ENCODE measurements at places on chromosomes 4 and X.

- peaks cover 1% of the 10 kb centered on the region for H3K4me1 ChIP-seq
- no peak overlapping the region for H3K27ac ChIP-seq
- H3K27me3 ChIP-seq: peaks cover 45% of the 10 kb centered on the region
- H3K4me3 ChIP-seq: peak overlapping the region; percentile 5
- H3K36me3 ChIP-seq: no peaks in the 10 kb centered on the region
- DNase-seq: no peak
These were observed 584 bp downstream of the GPC3 start for GRCh38 chrX:133984857-133985163.

DNA sequence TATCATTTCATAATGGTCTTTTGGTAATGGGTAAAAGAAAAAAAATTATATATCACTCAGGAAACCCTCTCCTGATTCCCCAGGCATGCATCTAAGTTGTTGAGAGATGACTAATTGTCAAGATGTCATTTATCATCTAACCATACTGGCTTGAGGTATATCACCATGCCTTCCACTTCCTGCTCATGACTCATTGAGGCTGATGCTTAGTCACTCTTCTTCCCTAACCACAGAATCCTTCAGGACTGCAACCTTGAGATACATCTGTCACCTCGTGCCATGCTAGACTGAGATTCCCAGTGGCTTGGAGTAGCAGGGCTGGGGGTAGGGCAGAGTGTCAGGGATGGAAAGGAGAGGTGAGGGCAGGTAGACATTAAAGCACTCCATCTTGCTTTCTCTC, 782.5 kb upstream of the INTU start:
- no peaks in the 10 kb centered on the region for H3K27me3 ChIP-seq
- DNase-seq: no peak
- no peak overlapping the region for H3K27ac ChIP-seq
- H3K4me3 ChIP-seq: no peak overlapping the region

- H3K36me3 ChIP-seq: no peaks in the 10 kb centered on the region
- H3K4me3 ChIP-seq: no peak overlapping the region
- no peak overlapping the region for H3K27ac ChIP-seq
These were observed 111.8 kb upstream of the FRMPD4 start for GRCh38 chrX:12026481-12026880.

DNA sequence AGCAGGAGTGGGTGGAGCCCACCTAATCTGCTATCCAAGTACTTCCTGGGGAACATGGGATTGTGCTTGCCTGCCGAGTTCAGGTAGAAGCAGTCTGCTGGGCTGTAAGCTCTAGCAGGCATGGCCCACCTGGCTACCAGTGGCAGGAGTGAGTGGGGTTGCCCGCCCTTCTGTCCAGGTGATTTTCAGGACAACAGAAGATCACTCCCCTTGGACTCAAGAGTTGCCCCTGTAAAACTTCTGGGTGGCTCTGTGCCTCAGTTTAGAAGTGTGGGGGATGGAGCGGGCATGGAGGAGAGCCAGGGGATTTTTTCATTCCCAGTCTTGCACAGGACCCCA, 43.5 kb downstream of the NDST3 start:
- no peaks in the 10 kb centered on the region for H3K36me3 ChIP-seq
- no peak overlapping the region for H3K27ac ChIP-seq
- H3K4me1 ChIP-seq: peaks cover 12% of the 10 kb centered on the region

- H3K4me1 ChIP-seq: no peaks in the 10 kb centered on the region
- no peak overlapping the region for H3K27ac ChIP-seq
- H3K4me3 ChIP-seq: no peak overlapping the region
- no peaks in the 10 kb centered on the region for H3K36me3 ChIP-seq
These were observed 15.4 kb downstream of the CCDC110 start for GRCh38 chr4:185456131-185456530.

- no peaks in the 10 kb centered on the region for H3K4me1 ChIP-seq
- H3K36me3 ChIP-seq: no peaks in the 10 kb centered on the region
- no peak for DNase-seq
- H3K4me3 ChIP-seq: no peak overlapping the region
- H3K27me3 ChIP-seq: peaks cover 6% of the 10 kb centered on the region
These were observed 121.6 kb upstream of the DCLK2 start for GRCh38 chr4:149956678-149957077.

GRCh38 chr4:21554500-21554899, 394.1 kb downstream of the KCNIP4 start:
- no peaks in the 10 kb centered on the region for H3K27me3 ChIP-seq
- H3K4me3 ChIP-seq: no peak overlapping the region
- no peaks in the 10 kb centered on the region for H3K36me3 ChIP-seq
- H3K4me1 ChIP-seq: no peaks in the 10 kb centered on the region
- DNase-seq: no peak

- H3K27ac ChIP-seq: no peak overlapping the region
- no peaks in the 10 kb centered on the region for H3K4me1 ChIP-seq
- peaks cover 4% of the 10 kb centered on the region for H3K27me3 ChIP-seq
- no peaks in the 10 kb centered on the region for H3K36me3 ChIP-seq
- no peak overlapping the region for H3K4me3 ChIP-seq
These were observed 115.0 kb upstream of the INPP4B start for GRCh38 chr4:142960867-142961644.

- H3K4me1 ChIP-seq: peaks cover 2% of the 10 kb centered on the region
- no peak overlapping the region for H3K4me3 ChIP-seq
- DNase-seq: no peak
- H3K36me3 ChIP-seq: no peaks in the 10 kb centered on the region
These were observed 130.6 kb upstream of the STX18 start for GRCh38 chr4:4672402-4672801.

DNA sequence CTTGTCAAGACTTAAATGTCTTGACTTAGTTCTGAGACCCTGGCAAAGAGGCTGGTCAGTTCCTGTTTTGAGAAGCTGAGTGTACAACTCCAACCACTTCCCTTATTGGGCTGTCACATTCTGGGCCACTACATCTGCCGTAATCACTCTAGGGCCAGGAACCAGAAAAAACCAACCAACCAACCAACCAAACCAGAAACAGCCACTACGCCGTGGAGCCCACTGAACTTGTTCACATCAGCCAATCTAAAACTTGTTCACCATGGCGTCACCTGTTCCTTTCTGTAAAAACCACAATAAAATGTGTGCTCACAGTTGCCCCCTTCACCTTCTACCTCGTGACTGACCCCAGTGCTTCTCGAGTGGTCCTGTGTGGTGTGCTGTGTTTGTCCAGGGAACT, 107.3 kb downstream of the JADE1 start:
- DNase-seq: no peak
- H3K4me3 ChIP-seq: no peak overlapping the region
- H3K4me1 ChIP-seq: peaks cover 35% of the 10 kb centered on the region
- no peaks in the 10 kb centered on the region for H3K27me3 ChIP-seq

DNA sequence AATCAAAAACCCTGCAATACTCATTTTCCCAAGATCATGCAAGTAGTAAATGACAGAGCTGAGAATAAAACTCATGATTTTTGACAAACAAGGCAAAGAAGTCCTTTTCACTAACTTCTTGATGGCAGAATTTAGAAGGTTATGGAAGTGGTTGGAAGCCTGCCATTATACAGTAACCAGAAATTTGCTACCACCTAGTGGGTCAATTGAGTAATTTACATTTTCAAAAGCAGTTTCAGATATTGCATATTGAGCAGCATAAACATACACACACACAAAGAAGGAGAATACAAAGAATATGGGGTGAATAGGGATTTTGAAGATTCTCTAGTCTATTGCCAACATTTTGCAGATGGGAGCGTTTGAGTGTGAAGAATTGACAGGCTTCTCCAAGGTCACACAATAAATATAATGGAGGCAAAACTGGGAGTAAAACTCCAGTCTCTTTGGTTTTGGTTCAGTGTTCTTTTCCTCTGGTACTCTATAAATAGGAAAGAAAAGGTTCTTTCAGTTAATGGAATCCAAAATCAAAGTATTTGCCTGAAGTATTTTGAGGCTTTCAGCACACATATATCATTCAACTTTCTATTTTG, 70.2 kb downstream of the GC start:
- H3K36me3 ChIP-seq: no peaks in the 10 kb centered on the region
- no peaks in the 10 kb centered on the region for H3K4me1 ChIP-seq
- no peak overlapping the region for H3K4me3 ChIP-seq
- DNase-seq: no peak

DNA sequence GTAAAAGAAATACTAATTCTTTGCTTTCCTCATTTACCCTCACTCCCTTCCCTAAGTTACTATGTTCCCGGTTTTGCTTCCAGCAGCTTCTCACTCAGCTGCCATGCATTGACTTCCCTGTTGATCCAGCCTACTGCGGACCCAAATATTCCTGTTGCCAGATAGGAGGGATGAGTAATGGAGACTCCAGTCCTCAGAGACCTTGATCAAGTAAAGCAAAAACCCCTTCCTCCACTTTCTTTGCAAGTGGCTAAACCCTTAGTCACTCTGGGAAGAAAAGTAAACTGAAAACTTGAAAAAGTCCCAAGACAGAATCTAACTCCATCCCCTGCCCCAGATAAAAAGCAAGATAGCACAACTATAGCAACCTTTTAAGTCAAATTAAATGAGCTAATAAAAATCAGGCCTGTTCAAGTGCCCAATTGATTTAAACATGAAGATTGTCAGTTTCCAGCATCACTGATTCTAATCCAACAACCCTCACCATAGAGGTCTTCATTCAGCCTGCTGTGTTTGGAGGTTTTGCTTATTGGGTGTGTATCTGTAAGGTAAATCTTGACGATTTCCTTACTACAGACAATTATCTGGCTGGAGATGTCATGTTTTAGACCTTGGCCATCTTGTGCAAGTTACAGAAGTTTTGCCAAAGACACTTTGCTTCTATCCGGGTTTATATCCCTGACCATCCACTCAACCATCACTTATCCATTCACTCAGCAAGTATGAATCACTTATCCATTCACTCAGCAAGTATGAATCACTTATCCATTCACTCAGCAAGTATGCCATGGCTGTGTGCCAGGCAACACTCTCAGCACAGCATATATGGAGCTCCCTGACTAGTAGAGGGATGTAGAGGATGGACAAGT, 17.6 kb downstream of the FGFBP1 start:
- H3K4me1 ChIP-seq: no peaks in the 10 kb centered on the region
- DNase-seq: no peak
- no peak overlapping the region for H3K27ac ChIP-seq
- H3K4me3 ChIP-seq: no peak overlapping the region
- H3K27me3 ChIP-seq: peaks cover 15% of the 10 kb centered on the region

DNA sequence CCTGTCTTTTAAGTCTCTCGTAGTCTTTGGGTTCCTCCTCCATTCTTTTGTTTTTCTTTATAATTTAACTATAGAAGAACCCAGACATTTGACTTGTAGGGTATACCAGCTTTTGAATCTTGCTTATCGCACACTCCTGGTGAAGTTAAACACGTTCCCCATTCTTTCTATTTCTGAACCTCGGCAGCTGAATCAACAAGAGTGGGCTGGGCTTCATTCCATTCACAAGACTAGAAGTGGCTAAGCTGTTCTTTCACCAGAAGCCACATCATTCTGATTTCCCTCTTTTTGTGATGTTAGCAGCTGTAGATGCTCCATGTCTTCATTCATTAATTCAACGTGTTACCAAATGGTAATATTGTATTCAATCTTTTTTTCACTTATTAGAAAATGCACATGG, 167.9 kb downstream of the CORIN start:
- peaks cover 14% of the 10 kb centered on the region for H3K27me3 ChIP-seq
- no peak overlapping the region for H3K4me3 ChIP-seq
- no peak for DNase-seq
- H3K36me3 ChIP-seq: no peaks in the 10 kb centered on the region
- H3K4me1 ChIP-seq: peaks cover 2% of the 10 kb centered on the region

DNA sequence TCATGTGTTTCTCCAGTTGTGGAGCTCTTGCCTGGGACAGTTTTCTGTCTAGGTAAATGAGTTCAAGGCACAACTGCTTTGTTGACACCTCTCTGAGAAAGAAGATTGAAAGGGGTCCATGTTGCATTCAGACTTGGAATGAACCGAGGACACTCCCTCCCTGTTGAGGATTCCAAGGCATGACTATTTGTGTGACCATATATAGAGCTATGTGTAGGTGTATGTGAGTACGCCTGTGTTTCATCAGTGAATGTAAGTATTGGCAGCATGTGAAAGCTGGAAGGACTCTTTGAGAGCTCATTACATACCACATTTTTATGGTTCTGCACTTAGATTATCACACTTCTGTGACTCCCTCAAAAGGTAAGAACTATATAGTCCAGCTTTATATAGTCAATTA, 3.4 kb downstream of the HEPH start:
- no peak overlapping the region for H3K27ac ChIP-seq
- no peak overlapping the region for H3K4me3 ChIP-seq
- DNase-seq: no peak
- H3K27me3 ChIP-seq: no peaks in the 10 kb centered on the region

DNA sequence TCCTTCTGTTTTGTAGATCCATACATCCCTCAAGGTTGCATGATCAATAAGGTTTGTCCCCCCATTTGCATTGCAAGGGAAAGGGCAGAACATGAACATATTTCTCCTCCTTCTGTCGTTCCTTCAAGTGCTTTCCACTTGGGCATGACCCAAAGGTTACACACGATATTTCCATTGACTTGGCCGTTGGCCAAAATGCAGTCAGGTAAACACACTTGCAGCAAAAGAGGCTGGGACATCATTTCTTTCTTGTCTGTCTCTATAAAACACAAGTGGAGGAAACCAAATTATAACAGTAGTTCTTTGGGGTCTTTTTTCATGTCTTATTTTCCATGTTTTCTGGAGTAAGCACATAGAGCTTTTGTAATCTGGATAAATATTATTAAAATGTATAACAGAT, 156.1 kb downstream of the FRAS1 start:
- no peaks in the 10 kb centered on the region for H3K4me1 ChIP-seq
- no peak overlapping the region for H3K4me3 ChIP-seq
- no peak overlapping the region for H3K27ac ChIP-seq
- no peak for DNase-seq

DNA sequence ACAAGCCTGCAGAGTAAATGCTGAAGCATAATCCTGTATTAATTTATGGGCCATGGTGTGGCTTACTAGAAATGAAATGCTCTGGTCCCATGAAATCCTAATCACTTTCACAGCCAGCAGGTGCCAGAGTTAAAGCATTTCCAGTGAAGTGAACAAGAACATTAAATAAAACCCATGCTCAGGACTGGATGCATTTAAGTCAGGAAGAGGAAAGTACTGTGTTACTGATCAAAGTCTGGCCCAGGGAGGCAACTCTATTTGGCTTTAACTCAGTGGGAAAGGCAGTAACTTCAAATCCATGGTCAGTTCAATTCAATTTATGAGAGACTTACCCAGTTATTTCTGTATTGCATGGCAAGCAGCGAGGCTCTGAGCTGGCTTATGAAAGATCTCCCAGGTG, 29.2 kb downstream of the AGA start:
- peaks cover 6% of the 10 kb centered on the region for H3K27me3 ChIP-seq
- no peaks in the 10 kb centered on the region for H3K4me1 ChIP-seq
- no peaks in the 10 kb centered on the region for H3K36me3 ChIP-seq
- H3K4me3 ChIP-seq: no peak overlapping the region
- DNase-seq: no peak

DNA sequence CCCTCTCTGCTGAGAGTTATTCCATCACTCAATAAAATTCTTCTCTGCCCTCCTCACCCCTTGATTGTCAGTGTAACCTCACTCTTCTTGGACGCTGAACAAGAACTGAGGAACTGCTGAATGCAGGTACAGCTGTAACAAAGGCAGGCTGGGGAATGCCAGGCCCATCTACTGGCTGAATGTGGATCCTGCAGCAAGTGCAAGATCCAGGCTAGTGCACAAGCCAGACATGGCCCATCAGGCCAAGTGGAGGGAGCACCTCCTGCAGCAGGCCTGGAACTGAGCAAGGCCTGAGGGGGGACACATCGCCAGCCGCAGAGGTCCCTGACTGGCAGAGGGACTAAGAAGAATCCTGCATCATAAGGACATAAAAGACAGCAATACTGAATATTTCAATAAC, 411.8 kb upstream of the PCDH10 start:
- H3K4me1 ChIP-seq: no peaks in the 10 kb centered on the region
- H3K36me3 ChIP-seq: no peaks in the 10 kb centered on the region
- DNase-seq: no peak
- no peaks in the 10 kb centered on the region for H3K27me3 ChIP-seq
- no peak overlapping the region for H3K4me3 ChIP-seq

All from activated T-helper 2 cell treated with anti-CD3 and anti-CD28 coated beads, Interferon-gamma antibody, Interleukin-2, Interleukin-4, amounts not matched to agents 10 μg/mL and 5 μg/mL and 100 μg/mL, durations not matched to agents 14 hours and 24 hours and 36 hours (primary cell).